ENCODE measurements at places on chromosomes 16 and 17.

DNA sequence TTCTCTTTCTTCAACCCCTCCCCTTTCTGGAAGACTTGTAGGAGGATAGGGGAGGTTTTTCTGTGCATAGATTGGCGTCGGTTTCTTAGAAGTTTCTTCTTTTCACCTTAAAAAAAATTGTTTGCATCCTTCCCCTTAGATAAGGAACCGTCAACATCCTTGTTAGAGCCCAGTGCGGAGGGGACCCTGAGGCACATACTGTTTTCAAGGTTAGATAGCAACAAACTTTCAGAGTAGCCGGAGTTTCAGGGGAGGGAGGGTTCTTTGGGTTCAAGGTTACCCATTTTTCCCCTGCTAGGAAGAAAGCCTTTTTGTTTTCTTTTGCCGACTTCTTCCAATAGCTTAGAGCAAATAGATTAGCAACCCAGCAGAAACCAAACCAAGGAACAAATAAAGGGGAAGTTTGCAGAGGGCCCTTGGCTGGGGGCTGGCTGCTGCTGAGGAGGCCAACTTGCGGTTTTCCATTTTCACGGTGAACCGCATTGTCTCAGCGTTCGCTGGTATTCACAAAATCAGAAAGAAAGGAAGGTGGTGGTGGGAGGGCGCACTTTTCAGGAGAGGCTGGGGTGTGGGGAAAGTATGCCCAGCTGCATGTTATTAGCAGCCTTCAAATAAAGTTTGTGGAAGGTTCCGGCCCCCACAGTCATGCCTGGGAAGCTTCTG, 28.8 kb downstream of the MSI2 start:
- DNase-seq, result no peak

- DNase-seq, result peak; percentile 28
Observed at GRCh38 chr17:45385331-45385997, 47.2 kb downstream of the ARHGAP27 start.

GRCh38 chr16:72588551-72588950, 416.6 kb upstream of the PMFBP1 start:
- no peak for DNase-seq

GRCh38 chr17:44351464-44351863, 6.4 kb downstream of the GRN start:
- DNase-seq, result no peak

- no peak for DNase-seq
Observed at GRCh38 chr16:83606486-83607030, 201.2 kb upstream of the HSBP1 start.

DNA sequence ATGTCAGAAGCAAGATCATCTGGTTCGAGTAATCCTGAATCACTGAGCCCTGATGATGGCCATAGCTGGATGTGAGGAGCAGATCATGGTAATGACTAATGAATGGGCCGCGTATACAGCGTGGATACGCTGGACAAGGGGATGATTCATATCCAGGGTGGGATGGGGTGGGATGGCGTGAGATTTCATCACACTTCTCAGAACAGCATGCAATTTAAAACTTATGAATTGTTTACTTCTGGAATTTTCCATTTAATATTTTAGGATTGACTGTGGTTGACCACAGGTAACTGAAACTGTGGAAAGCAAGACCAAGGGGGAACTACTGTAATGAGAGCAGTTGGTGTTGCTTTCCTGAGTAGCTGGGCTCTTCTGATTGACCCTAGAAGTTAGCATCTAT, 225.5 kb downstream of the STX8 start:
- DNase-seq, result no peak

- DNase-seq, result no peak
Observed at GRCh38 chr17:36055921-36056520, 8.1 kb upstream of the CCL18 start.

- no peak for DNase-seq
Observed at GRCh38 chr17:56824503-56824902, 9.2 kb downstream of the C17orf67 start.

- DNase-seq, result no peak
Observed at GRCh38 chr17:2749058-2749783, at the start of gene CCDC92B. TSS of gene CCDC92B (minus strand) at chr17:2749652. CDS start at chr17:2735145, 14,507 bp downstream.

DNA sequence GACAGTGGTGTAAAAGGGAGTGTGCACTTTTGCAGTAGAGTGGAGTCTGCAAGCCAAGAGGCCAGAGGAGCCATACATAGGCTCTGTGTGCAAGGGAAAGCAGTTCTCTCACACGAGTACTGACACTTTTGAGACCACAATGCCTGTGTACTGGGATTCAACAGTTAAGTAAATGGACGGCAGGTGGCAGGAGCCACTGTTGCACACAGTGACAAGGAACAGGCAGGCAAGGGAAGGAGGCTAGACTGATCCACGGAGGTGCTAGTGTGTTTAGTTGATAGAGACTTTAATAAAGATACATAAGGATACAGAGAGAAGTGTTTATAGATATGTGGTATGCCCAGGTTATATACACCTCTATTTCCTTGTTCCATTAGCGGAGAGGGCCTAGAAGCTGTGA, 67.0 kb downstream of the MPRIP start:
- peak; percentile 66 for DNase-seq

DNA sequence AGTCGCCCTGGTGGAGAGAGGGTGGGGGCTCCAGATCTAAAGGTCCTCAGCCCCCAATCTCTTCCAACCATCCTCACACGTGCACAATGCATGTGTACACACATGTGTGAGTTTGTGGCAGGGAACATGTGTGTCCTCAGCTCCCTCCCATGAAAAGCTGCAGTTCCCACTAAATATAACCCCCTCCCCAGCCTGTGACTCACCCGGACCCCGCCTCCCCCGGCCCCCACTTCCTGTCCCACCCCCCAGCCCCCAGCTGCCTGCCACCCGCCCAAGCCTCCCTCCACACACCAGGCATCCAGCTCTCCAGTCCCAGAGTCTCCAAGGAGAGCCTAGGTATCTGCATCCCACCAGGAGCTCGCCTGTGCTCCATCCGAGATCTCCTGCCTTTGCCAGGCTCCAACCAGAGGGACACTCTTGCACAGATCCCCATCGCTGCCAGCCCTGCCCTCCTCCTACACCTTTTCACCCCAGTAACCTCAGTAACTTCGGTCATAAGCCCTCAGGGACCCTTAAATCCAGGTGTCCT, 3.9 kb downstream of the DLG4 start:
- DNase-seq, result no peak

DNA sequence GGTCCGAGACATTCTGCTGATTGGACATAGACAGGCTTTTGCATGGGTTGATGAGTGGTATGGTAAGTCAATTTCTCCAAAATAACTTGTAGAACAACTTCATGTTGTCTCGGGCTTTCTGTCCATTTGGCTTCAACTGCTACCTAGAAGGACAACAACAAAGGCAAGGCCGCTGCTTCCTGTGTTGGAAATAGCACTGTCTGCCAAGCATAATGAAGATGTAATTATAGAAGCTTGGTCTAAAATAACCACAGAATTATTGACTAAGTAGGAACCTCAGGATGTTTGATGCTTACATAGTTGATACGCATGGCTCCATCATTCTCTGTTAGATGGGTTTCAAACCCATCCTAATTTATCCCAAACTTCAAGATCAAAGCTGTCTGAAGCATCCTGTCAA, 42.3 kb upstream of the NOL11 start:
- no peak for DNase-seq

DNA sequence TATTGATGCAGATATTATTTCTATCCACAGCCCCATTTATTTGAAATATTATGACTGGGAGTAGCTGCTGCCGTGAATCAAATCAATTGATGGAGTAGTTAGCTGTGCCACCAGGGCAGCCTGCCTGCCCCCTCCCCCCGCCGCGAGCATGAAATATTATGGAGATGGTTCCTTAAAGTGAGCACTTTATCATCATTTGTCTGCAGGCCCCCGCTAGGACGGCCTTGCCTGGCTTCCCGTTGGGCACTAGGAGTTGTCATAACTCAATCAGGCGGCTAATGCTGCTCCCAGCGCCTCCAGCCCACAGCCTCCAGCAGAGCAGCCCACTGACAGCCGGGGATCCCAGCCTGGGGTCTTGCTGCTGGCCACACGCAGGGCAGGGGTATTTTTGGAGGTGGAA, 173.9 kb downstream of the SALL1 start:
- DNase-seq, result no peak

- peak; percentile 32 for DNase-seq
Observed at GRCh38 chr17:41687828-41688640, 651 bp upstream of the EIF1 start.

- no peak for DNase-seq
Observed at GRCh38 chr16:79077346-79077745, 523.2 kb downstream of the MAF start.

DNA sequence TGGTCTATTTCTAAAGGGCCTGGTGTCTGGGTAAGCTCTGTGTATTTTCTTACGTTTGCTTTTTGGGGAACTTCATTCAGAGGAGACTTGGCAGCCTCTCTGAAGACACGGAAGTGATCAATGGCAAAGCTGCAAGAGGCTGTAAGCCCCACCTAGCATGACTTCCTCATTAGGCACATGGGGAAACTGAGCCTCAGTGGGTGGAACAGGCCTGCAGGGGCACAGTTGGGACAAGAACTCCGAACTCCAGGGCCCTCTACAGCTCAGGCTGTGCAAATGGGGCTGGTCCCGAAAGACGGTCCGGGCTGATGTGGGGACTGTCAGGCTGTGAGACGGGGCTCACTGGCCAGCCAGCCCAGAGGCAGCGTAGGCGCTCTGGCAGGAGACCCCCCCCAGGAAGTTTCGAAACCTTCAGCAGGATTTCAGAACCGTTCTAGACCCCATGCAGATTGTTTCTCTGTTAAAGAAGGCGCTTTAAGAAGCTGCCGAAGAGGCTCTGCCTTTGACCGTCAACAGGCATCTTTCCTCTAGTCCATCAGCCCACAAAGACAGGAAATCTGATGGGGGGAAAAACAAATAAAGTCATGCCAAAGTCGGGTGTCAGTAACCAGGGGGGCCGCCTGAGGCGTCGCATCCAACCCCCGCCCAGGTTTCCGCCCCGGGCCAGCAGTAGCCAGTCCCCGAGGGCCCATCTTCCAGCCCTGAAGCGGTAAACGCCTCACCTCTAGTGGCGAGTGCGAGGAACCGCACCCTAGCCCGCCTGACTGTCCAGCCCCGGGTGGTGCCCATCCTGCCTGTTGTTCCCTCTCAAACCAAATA, 79.8 kb upstream of the TBC1D3K start:
- DNase-seq, result no peak

GRCh38 chr16:2471016-2471652, at the start of gene NTN3:
TSS of gene NTN3 (plus strand) at chr16:2471297. CDS start at chr16:2471702, 405 bp downstream.
- DNase-seq, result no peak

DNA sequence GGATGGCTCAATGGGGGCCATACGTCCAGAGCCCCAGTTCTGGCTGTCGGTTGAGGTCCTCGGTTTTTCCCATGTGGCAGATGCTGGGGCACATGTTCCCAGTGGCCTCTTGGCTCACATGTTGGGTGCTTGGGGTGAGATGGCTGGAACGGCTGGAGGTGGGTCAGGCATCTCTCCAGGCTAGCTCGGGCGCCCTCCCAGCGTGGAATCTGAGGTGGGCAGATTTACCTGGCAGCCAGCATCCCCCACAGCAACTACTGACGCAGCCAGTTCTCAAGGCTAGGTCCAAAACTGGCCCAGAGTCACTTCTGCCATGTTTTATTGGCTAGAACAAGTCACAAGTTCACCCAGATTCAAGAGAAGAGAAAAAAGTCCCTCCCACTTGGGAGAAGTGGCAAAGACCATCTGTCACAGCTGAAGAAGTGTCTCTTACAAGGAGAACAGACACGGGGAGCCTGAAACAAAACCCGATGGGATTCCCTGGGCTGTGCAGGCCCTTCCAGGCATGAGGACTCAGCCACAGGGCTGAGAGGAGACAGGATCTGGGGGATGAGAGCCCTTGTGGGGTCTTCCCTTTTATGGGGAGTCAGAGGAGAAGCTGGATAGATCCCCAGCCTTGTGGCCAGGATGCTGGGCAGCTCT, 15.2 kb downstream of the ACE start:
- no peak for DNase-seq

- DNase-seq, result no peak
Observed at GRCh38 chr17:56392321-56392720, 201.2 kb upstream of the NOG start.

DNA sequence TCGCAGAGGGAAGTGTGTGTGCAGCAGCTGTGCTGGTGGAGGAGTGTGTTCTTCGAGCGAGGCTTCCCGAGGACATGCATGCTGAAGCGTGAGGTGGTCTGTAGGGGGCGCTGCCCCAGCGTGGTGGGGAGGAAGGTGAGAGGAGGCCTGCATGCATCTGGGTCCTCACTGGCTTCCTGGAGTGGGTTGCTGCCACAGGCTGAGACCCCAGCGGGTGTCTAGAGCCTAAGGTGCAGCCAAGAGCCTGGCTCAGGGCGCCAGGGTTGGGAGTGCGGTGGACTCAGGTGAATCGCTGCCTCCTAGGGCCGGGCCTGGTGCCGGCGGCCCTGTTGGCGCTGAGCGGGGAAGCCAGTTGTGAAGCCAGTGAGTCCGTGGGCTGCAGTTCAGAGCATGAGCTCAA, 7.5 kb upstream of the HSD3B7 start:
- no peak for DNase-seq

DNA sequence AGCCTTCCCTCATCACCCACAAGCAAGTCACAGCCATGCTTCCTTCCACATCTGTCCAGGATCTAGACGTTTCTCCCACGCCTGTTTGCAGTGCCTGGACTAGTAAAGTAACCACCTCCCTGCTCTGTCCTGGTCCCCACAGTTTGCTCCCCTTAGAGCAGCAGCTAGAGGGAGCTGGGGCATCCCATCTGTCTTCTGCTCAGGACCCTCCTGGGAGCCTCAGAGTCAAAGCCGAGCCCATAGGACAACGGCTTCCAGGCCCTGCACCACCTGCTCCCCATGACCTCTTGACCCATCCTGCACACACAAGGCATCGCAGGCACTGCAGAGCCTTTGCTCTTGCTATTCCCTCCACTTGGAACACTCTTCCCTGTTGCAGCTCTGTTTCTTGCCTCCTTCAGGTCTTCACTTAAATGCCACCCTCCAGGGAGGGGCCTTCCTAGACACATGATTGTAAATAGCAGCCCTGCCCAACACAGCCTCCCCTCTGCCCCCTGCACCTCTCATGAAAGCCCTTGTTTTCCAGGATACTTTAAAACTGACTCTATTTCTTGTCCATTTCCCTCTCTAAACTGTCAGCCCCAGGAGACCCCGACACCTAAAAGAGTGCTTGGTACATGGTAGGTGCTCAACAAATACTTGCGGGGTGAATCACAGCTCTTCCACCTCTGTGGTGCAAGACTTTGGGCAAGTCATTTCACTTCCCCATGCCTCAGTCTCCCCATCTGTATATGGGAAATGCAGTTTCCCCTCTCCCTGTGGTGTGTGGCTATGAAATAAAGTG, 3.1 kb downstream of the NATD1 start:
- no peak for DNase-seq

GRCh38 chr17:82031885-82032627, 578 bp downstream of the RAC3 start:
- no peak for DNase-seq

- no peak for DNase-seq
Observed at GRCh38 chr17:33686171-33686570, 393.1 kb upstream of the ASIC2 start.

- DNase-seq, result no peak
Observed at GRCh38 chr17:28065706-28066105, 23.2 kb downstream of the NLK start.

GRCh38 chr16:11683145-11683544, 14.9 kb downstream of the SNN start:
- DNase-seq, result no peak

DNA sequence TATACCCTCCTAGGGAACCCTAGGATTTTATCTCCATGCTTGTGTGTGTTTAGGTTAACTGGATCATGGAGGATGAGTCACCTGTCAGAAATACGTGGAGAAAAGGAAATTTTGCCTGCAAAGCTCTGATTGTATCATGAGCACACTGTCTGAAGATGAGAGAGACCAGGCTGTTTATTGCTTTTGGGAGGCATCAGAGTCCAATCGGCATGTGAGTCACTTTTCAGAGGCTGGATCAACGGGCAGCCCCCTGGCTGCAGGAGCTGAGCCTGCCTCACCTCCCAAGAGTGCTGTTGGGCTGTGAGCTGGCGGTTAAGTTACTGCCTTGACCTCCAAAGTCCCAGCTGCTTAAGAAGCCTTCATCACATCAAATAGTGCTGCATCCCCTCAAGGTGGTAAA, 41.5 kb upstream of the MED9 start:
- DNase-seq, result no peak

Data from C1 segment of cervical spinal cord (tissue), 14 donors.